Endothelial cell of umbilical vein (primary cell): ENCODE measurements at places on chromosomes 1 and 21. TPM values are rescaled to one million over a fixed set of nuclear protein-coding genes. Genes with fewer than 3 reads are reported as not detected.

The TRNP1 gene
- total RNA-seq = 5.9 and 10.3 TPM in 2 replicates

The SLC26A9 gene
- total RNA-seq = 0.12 and 0.20 TPM in 2 replicates

The DENND2C gene
- 0.22 and 0.44 TPM in 2 replicates for total RNA-seq

GRCh38 chr1:56432166-56432971 lies 147.0 kb downstream of the PLPP3 start:
- DNase-seq = no peak
- H3K27me3 ChIP-seq = no peaks in the 10 kb centered on the region
- H3K4me3 ChIP-seq = no peak overlapping the region
- H3K36me3 ChIP-seq = no peaks in the 10 kb centered on the region

DNA sequence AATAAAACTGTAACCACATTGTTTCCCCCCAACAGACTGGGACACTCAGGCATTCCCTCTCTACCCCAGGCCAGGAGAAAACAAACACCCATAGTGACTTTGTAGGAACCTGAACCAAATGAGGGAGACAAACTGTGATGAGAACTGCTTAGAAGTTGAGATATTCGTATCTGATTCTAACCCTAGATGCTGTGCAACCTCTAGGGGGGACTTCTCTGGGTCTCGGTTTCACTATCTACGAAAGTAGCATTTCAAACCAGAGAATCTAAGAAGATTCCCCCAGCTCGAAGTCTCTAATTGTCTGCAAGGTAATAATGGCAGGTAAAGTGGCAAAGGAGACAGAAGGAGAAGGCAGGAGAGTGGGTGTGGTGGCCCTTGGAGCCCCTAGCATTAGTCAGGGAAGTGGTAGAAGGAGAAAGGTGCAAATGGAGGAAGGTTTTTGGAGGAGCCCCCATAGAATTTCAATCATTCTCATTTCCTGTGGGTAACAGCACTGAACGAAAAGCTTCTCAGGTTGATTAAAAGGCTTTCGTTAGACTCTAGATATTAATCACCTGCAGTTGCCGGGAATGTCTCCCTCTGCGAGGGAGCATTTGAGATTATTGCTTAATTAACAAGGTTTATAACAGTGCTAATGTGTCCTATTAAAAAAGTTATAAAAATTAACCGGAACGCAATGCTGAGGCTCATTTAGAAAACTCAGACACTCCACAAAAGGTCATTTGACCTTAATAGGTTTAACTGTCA lies 46.4 kb downstream of the BEND5 start:
- H3K36me3 ChIP-seq = no peaks in the 10 kb centered on the region
- H3K4me1 ChIP-seq = no peaks in the 10 kb centered on the region
- H3K4me3 ChIP-seq = no peak overlapping the region
- no peak overlapping the region for H3K27ac ChIP-seq
- no peaks in the 10 kb centered on the region for H3K27me3 ChIP-seq
- no peak for DNase-seq

DNA sequence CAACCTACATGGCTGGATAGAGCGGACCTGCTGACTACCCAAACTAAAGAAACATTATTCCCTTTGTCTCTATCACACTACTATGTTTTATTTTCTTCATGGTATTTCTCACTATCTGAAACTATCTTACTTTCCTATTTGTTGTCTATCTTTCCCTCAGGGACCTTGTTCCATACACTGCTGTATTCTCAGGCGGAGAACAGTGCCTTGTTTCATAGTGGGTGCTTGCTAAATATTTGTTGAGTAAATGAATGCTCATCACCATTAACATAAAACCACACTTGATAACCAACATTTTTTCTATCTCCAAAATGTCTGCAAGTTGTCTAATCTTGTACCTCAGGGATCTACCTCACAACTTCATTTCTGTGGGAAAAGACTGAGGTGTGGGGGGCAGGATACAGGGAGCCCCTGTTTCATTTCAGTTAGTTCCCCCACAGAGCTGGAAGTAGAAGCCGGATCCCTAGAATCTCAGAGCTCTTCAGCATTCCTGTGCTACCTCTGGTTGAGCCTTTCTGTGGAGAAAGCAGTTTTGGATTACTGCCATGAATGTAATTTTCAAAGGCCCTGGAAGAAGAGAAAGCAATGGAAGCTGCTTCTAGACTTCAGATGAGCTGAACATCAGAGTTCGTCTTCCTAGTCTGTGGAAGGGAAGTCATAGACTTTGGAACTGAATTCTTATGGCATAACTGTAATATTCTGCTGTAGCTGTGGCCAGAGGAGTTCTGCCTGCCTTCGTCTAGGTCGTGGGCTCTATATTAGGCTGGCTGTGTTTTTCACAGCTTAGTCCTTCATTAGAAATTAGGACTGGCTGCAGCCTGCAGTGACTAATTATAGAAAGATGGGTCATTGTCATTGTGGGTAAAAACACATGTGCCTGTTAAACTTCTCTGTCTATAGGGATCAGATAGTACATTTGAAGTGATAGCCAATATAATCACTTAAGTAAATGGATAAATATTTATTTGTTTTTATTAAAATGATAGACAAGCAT lies 293.2 kb upstream of the SGIP1 start:
- H3K4me3 ChIP-seq = no peak overlapping the region
- H3K27ac ChIP-seq = no peak overlapping the region
- H3K27me3 ChIP-seq = no peaks in the 10 kb centered on the region
- no peak for DNase-seq
- peaks cover 14% of the 10 kb centered on the region for H3K4me1 ChIP-seq

- H3K4me1 ChIP-seq = no peaks in the 10 kb centered on the region
- H3K27me3 ChIP-seq = no peaks in the 10 kb centered on the region
- H3K27ac ChIP-seq = no peak overlapping the region
- DNase-seq = peak; percentile 70
- H3K36me3 ChIP-seq = no peaks in the 10 kb centered on the region
Measured at GRCh38 chr21:39788383-39788782, 43.4 kb downstream of the IGSF5 start.
